ENCODE measurements at places on chromosomes 4 and X.

GRCh38 chr4:57291911-57292310 is 181.7 kb upstream of the IGFBP7 start:
- no peak for DNase-seq

DNA sequence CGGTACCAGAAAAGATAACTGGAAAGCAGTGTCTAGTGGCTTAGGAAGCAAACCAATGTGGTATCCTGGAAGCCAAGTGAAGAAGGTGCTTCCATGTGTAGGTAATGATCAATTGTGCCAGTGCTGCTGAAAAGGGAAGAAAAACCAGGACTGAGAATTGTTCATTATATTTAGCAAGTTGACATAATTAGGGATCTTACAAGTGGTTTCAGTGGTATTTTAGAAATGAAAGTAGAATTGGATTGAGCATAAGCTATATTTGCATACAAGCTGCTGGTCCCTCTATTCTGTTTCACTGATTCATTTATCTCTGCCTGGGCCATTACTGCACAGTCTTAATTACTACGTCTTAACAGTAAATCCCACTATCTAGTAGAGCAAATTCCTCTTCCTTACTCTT is 32.3 kb downstream of the PRDM8 start:
- no peak for DNase-seq

DNA sequence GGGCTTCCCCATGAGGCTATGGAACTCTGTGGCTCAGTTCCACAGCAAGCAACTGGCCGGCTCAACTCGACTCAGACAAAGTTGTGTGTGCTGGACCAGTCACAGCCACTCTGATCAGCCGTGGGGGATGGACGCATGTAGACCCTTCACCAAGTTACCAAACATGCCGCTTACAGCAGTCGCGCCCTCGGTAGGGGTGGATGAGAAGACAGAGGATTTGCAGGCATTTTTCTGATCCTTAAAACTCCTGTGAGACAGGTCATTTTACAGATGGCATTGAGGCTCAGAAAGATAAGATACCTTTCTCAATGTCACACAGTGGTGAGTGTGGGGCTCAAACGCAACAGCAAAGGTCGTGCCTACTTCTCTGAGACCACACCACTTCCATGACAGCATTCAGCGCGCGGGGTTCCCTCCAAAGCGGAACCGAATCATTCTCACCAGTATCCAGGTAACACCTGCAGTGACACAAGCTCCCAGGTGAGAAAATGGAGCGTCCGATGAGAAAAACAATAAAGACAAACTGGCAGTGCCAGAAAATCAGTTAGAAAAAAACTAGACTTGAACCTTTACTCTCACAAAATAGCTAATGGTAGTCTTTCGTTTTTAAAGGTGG is 83.6 kb downstream of the RELL1 start:
- no peak for DNase-seq

DNA sequence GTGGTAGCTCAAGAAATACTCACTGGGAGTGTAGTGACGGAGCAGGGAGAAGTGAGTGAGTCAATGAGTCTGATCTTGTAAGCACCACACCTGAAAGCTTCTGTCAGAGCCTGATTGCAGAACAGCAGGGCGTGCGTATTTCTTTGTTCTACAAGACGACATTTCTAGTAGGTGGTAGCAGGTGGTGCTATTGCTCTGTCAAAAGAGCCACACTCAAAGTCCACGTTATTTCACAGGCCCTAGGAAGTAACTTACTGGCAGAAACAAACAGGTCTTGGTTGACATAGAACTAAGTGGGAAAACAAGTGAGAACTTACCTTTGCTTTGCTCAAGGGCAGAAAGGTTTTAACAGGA is 46.4 kb upstream of the SPRY1 start:
- DNase-seq: no peak

DNA sequence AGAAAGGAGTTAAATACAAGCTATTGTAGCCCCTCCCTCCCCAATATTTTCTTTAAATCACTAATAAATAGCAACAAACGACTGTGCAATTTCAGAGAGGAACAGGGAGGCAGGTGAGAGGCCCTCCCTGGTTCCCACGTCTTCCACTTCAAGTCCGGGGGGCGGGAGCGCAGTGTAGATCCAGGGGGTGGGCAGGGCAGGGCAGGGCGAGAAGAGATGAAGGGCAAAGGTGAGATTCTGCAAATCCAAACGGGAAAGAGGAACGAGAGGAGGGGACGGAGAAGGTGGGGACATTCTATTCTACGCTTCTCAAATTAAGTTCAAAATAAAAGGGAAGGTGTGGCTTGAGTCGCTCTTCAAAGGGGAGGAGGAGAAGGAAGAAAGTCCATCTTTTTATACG is 6.8 kb downstream of the NKX6-1 start:
- no peak for DNase-seq

DNA sequence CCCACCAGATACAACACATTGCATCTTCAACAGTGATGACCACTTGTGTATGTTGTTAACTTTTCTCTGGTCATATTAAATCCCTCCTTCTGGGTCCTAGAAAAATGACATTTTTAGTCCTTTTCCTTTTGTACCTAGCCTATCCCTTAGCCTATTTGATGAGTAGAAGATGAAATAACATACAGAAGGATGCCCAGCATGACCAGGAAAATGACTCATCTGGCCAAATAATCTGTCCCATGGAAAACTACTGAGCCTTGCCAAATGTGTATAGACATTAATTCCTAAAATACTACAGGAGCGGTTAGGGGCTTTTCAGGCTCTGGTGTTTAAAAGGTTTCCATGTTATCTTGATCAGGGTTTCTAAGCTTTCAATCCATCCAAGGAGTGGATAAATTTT is 129.0 kb upstream of the KCNIP4 start:
- no peak for DNase-seq

DNA sequence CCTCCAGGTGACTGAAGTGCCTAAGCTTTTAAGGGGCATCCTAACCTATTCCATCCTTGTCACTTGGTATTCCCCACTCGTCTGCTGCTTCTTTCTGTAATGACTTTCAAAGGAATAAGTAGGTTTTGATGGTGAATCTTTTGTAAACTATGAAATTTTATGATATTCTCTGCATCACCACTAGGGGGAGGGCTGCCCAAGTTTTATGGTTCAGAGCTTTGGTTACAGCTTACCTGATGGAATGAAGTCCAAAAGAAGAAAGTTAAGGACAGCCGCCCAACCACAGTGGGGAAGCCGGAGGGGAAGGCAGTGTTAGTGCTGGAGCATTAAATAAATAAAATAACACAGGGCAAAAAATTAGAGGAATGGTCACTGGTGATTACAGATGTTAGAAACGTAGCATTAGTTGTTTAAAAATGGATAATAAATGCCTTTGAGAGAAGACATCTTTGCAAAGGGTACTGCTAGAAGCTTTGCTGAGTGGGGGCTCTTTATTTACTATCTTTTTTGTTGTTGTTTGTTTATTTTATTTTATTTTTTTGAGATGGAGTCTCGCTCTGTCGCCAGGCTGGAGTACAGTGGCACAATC is 204.9 kb downstream of the GBA3 start:
- no peak for DNase-seq

- DNase-seq: no peak
These were observed 22.8 kb downstream of the RPL9 start for GRCh38 chr4:39435659-39436563.

All from stimulated activated naive CD4-positive, alpha-beta T cell (primary cell).